Nucleus accumbens (tissue), 56 donors: ENCODE measurements at places on chromosomes 16 and 17.

- DNase-seq: no peak
These were observed 1.3 kb upstream of the PCGF2 start for GRCh38 chr17:38749223-38750043.

- no peak for DNase-seq
These were observed 35.0 kb downstream of the ZCCHC14 start for GRCh38 chr16:87457709-87458423.

- DNase-seq: no peak
These were observed 3.7 kb downstream of the PCYT2 start for GRCh38 chr17:81907219-81908145.

DNA sequence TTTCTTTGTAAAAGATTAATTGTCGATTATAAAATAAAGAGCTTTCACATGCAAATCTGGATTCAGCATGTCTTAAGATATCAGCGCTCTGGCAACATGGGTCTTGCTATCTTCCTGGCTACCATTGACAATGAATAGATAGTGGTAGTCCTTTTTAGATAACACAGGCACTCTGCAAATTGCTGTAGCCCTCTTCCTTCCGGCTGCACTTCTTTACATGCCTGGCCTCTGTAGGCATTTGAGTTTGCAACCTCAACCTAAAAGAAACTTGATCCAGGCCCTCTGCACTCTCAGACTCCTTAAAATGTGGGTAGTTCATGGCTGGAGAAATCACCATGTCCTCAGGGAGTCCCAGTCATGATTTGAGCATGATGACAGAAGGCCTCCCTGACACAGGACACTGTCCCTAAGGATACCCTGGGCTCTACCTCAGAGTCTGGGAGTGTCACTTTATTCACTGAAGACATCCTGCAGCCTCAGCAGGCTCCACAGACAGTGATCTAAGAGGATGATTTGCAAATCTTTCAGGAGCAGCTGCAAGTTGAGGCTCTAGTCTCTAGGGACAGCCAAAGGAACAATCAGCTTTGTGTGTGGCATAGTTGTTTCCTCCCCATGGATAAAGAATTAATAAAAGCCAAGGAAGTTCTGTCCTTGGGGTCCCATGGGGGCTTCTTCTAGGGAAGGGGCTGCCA lies 529.4 kb downstream of the RBFOX1 start:
- no peak for DNase-seq

- DNase-seq: no peak
These were observed 193.6 kb downstream of the CDH8 start for GRCh38 chr16:61842666-61843065.

DNA sequence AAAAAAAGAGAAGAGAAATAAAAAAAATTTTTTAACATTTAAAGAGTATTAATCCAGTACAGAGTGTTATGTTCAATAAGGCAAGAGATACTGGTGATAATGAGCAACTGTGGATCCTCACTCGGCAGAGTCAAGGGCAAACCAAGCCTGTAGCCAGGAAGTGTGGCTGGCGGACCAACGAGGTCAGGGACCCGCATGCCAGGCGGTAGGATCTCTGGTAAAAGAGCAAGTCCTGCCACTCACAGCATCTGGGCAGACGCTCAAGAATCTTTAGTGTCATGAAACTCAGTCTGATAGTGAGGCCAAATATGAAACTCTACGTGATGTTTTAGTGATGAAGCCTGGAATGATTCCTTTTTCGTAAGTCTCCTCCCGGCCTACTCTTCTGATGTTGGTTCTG lies 8.3 kb upstream of the GEMIN4 start:
- no peak for DNase-seq

DNA sequence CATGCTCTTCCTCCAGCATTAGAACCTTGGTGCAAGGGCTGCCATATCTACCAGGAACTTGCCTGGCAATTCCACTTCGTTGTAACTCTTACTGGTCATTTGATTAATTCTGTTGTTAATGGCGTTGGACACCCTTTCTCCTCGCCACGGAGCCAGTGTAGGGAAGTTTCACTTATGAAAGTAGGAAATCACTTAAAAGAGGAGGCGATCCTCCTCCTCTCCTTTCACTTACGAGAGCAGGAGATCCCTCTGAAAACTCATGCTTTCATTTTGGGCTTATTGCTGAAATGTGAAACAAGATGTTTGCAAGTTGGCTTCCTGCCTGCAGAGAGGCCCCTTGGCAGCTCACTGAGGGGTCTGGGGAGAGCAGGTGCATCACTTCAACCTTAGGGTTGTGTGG lies 226.0 kb downstream of the SNX29 start:
- DNase-seq: no peak

GRCh38 chr17:79706931-79707850 lies 23.6 kb upstream of the ENPP7 start:
- no peak for DNase-seq
